ENCODE measurements at places on chromosomes 7 and 10.

GRCh38 chr7:50863053-50863452 is 80.4 kb upstream of the GRB10 start:
- no peak for DNase-seq

DNA sequence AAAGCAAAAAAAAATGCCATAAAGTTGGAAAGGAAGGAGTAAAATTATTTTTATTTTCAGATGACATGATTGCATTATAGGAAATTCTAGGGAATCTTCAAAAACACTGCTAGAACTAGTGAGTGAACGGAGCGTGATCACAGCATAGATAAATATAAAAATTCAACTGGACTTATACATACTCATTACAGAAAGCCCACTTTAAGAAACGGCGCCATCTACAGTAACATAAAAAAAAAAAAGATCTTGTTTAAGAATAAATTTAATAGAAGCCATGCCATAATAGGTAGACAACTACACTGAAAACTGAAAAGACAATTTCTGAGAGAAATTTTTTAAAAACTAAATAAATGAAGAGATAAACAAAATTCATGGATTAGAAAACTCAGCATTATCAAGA is 623.1 kb upstream of the MGMT start:
- peak; percentile 17 for DNase-seq

GRCh38 chr10:21634599-21635365 is 100.8 kb downstream of the MLLT10 start:
- DNase-seq: no peak

- no peak for DNase-seq
Measured at GRCh38 chr10:29811751-29812427, 177.1 kb upstream of the SVIL start.

- DNase-seq: no peak
Measured at GRCh38 chr7:92404170-92404614, 43.1 kb upstream of the GATAD1 start.

GRCh38 chr7:37150856-37151255 is 297.8 kb downstream of the ELMO1 start:
- no peak for DNase-seq

- no peak for DNase-seq
Measured at GRCh38 chr7:25543210-25543609, 314.9 kb upstream of the NPVF start.

- DNase-seq: no peak
Measured at GRCh38 chr7:76063114-76063513, 15.2 kb downstream of the MDH2 start.

GRCh38 chr7:44261240-44261639 is 60.5 kb downstream of the YKT6 start:
- no peak for DNase-seq

- no peak for DNase-seq
Measured at GRCh38 chr10:3928078-3928477, 143.1 kb upstream of the KLF6 start.

- no peak for DNase-seq
Measured at GRCh38 chr10:22476601-22477321, 131.5 kb downstream of the SPAG6 start.

DNA sequence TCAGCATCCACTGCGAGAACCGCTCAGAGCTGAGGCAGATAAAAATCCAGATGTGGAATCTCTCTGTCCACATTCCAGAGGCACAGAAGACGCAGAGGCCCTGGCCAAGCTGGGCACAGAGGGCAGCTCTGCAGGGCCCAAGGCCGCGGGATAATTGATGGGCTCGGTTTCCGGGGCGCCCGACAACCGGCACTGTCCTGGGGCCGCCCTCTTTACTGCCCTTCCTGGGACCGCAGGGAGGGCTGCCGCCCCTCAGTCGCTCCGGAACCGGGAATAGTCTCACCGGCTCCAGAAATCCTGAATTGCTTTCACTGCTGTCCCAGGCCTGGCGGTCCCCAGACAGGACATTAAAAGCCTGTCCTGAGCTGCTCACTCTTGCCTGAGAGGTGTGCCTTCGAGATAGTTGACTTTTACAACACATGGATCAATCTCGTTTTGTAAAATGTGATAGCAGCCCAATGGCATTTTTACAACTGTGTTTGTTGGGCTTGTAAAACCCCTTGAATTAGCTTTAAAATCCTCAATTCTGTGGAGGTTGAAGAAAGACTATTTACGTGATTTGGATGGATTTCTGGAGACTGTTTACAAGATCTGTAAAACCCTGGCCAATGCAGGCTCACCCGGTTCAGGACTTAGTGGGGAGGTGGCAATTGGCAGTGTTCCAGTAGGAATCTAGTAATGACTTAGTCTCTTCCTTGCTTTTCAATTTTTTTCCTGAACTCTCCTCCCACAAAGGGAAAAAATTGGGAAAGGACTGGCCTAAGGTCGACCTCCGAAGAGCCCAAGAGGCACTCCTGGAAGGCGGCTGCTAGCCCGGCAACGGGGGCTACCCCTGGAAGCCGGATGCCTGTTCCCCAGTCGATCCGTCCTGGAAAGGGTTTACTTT is 1.4 kb upstream of the HOXA6 start:
- no peak for DNase-seq

- DNase-seq: no peak
Measured at GRCh38 chr10:48526011-48526821, 78.7 kb downstream of the ARHGAP22 start.

DNA sequence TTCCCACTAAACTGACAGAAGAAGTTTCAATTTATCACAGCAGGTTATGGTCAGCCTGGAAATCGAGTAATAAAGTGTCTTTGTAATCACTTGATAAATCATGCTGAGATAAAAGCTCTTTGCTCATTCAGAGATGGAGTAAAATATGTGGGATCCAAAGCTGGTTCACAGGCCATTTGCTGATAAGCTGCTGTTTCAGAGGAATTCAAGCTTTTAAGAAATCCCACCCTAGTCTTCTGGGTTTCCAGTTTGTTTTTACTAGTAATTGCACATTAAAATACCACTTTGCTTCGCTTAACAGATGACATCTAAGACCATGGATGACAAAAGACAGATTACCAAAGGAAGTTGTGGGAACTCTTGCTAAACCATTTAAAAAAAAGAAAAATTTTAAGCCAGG is 37.4 kb upstream of the CDK6 start:
- DNase-seq: no peak

DNA sequence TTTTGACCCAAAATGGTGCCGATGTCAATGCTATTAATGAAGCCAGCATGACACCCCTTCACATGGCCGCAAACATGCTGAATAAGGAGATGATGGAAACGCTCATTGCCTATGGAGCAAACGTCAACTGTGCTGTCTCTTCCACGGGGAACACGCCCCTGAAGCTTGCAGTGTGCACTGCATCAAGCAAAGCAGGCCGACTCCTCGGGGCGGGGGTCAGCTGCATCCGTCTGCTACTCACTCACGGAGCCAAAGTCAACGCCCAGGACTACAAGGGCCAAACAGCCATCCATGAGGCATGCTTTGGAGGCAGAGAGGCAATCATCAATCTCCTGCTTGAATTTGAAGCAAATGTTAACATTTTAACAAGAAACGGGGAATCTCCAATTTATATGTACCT is 4.5 kb downstream of the ANKRD61 start:
- DNase-seq: no peak

DNA sequence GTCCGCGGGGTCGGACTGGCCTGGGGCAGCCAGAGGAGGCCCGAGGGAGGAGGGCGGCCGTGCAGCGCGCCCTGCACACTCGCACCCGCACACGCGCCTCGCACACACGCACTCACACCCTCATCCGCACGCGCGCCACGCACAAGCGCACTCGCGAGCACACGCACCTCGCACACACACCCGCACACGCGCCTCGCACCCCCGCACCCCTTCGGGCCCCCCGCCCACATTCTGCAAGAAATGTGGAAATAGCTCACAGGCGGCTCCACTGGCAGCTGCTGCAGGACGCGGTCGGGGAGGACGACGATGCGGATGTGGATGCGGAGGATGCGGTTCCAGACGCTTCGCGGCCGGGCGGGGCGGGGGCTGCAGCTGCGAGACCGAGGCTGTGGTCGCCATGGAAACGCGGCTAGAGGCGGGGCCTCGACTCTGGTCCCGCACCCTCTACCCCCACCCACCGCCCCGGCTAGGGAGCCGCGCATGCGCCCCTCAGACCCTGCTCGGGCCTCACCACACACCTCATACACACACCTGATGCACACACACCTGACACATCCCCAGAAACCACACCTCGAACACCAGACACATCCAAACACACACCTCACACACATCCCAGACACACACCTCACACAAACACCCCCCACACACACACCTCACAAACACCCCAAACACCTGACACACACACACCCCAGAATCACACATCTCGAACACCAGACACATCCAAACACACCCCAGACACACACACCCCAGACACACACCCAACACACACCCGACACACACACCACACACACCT is at the start of gene CALY:
Gene CALY (minus strand): TSS at position 320 of the 793 bp plus-strand sequence. CDS start 7,907 bp downstream, outside the sequence.
- DNase-seq: no peak

- DNase-seq: no peak
Measured at GRCh38 chr10:93280121-93280698, 201.9 kb downstream of the MYOF start.

- no peak for DNase-seq
Measured at GRCh38 chr7:38154278-38154677, 23.8 kb upstream of the STARD3NL start.

DNA sequence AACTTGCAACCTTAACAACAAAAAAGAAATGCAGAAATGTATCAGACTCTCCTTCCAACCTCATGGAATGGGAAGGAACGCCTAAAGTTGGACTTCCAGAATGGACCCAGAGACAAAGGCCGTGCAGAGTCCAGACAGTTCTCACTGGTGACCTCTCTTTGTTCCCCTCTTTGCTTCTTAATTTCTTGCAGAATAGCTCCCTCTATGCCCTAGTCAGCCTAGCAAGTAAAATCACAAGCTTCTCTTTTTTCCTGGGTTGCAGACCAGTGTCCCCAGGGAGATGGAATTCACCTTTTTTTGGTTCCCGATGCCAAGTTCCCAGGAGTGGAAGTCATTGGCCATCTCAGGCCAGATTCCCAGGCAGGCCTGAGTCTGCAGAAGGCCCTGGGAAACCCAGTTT is 278.0 kb downstream of the CCSER2 start:
- no peak for DNase-seq

- no peak for DNase-seq
Measured at GRCh38 chr10:120989279-120989678, 138.1 kb downstream of the WDR11 start.

- peak; percentile 58 for DNase-seq
Measured at GRCh38 chr10:61733358-61733940, 70.7 kb downstream of the CABCOCO1 start.

- no peak for DNase-seq
Measured at GRCh38 chr7:14191686-14192098, 202.2 kb upstream of the ETV1 start.

GRCh38 chr7:1562597-1563051 is 6.6 kb upstream of the TMEM184A start:
- DNase-seq: no peak

- DNase-seq: no peak
Measured at GRCh38 chr10:84314275-84314674, 14.1 kb upstream of the CCSER2 start.

- no peak for DNase-seq
Measured at GRCh38 chr10:122390271-122390670, 15.8 kb downstream of the PLEKHA1 start.

DNA sequence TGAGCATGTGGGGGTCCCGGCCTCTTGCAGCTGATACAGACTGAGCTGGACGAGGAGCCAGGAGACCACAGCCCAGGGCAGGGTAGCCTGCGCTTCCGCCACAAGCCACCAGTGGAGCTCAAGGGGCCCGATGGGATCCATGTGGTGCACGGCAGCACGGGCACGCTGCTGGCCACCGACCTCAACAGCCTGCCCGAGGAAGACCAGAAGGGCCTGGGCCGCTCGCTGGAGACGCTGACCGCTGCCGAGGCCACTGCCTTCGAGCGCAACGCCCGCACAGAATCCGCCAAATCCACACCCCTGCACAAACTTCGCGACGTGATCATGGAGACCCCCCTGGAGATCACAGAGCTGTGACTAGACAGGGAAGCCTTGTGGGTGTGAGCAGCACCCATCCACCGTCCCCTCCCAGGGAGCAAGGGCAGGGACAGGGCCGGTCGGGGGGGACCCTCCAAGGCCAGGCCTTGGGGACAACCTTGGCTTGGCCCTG is 36.1 kb downstream of the PSAP start:
- DNase-seq: no peak

DNA sequence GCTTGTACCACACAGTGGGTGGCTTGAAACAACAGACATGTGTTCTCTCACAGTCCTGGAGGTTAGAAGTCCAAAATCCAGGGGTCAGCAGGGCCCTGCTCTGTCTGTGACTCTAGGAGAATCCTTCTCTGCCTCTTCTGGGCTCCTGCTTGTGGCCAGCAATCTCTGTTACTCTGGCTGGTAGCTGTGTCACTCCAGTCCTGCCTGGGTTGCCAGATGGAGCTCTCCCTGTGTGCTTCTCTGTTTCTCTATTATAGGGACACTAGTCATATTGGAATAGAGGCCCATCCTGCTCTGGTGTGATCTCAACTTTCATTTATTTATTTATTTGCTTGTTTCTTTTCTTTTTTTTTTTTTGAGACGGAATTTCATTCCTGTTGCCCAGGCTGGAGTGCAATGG is 276.6 kb upstream of the GALNT17 start:
- DNase-seq: no peak

DNA sequence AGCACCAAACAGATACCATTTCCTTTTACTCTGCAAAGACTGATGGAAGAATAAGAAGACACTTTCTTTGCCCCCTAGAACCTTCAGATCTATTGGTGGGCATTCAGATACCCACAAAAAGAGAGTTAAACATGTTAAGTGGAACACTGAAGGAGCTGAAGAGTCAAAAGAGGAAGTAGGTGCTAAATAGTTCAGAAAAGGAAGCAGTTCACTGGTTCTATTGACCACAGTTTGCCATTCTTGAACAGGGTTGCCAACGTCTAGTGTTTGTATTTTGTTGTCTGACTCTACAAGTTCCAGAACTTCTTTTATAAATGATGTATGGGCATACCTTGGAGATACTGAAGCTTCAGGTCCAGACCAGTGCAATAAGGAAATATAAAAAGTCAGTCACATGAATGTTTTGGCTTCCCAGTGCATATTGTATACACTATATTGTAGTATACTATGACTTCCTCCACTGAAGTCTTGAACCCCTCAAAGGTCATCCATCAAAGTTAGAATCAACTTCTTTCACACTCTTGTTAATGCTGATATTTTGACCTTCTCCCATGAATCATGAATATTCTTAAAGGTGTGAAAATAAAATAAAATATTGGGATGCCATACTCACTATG is 47.5 kb upstream of the AGR3 start:
- DNase-seq: peak; percentile 45
